ENCODE measurements at places on chromosomes 5 and 9.
A peak's percentile ranks its signal among the peaks of the same experiment; 100 is the strongest.

- no peak for DNase-seq
Measured at GRCh38 chr9:75455444-75455921, 367.2 kb downstream of the OSTF1 start.

GRCh38 chr9:93060746-93061259, 2.3 kb downstream of the SUSD3 start:
- peak; percentile 27 for DNase-seq

GRCh38 chr9:5532790-5533189, 22.5 kb downstream of the PDCD1LG2 start:
- DNase-seq, result no peak

GRCh38 chr5:120413686-120414085, 50.4 kb upstream of the PRR16 start:
- no peak for DNase-seq

- no peak for DNase-seq
Measured at GRCh38 chr5:79672392-79672791, 17.2 kb upstream of the CMYA5 start.

GRCh38 chr9:93059011-93059714, 662 bp downstream of the SUSD3 start:
- peak; percentile 40 for DNase-seq

GRCh38 chr9:126536841-126537465, 76.8 kb upstream of the LMX1B start:
- no peak for DNase-seq

- no peak for DNase-seq
Measured at GRCh38 chr9:80501635-80502034, 929.9 kb downstream of the TLE4 start.

GRCh38 chr9:83209188-83209731, 146.3 kb upstream of the RASEF start:
- no peak for DNase-seq

- no peak for DNase-seq
Measured at GRCh38 chr5:149166591-149167100, 25.4 kb downstream of the ABLIM3 start.

DNA sequence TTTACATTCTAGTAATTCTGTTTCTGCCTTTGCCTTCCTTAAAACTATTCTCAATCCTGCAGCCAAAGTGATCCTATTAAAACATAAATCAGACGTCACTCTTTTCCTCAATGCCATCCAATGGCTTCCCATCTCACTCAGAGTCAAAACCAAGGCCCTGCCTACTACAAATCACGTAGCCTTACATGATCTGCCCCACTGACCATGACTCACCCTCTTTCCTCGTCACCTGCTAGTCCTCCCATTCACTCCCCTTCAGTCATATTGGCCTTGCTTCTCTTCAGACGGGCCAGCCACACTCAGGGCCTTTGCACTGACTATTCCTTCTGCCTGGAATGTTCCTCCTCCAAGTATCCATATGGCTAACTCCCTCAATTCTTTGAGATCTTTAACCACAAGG, 39.0 kb upstream of the DMXL1 start:
- DNase-seq, result no peak

- no peak for DNase-seq
Measured at GRCh38 chr5:11407556-11408145, 496.6 kb downstream of the CTNND2 start.

GRCh38 chr5:55187370-55187769, 14.4 kb upstream of the CDC20B start:
- no peak for DNase-seq

DNA sequence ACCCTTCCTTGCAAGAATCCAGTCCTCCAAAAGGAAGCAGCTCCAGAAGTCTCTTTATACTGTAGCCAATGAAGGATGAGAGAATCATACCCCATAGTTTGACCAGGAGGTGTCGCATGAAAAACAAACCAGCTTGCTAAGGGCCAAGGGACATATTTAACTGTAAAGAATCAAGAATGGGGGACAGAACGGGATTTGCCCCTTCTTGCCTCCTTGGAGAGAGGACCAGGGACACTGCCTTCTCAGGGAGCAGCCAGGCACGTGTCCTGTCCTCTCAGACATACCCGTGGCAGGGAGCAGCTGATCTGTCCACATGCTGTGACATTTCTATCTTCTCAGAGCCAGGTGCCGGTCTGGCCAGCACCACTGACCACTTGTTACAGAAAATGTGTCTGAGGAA, 11.7 kb downstream of the PRUNE2 start:
- DNase-seq, result no peak

All from activated naive CD4-positive, alpha-beta T cell treated with Interleukin-2 at 50 U/mL for 16 hours (primary cell).